ENCODE measurements at places on chromosomes 13 and 19. TPM values are rescaled to one million over a fixed set of nuclear protein-coding genes. Genes with fewer than 3 reads are reported as not detected.

DOCK6 gene
- total RNA-seq = 14.2 TPM

TSHZ3 gene
- 9.4 TPM for total RNA-seq

CCDC8 gene
- total RNA-seq = 61.2 TPM

SLC8A2 gene
- 4.8 TPM for total RNA-seq

ARGLU1 gene
- 89.8 TPM for total RNA-seq

IL11 gene
- total RNA-seq = 12.0 TPM

NXNL1 gene
- total RNA-seq = not detected

FFAR2 gene
- total RNA-seq = 0.72 TPM

PRRG2 gene
- total RNA-seq = not detected

NPAS1 gene
- not detected for total RNA-seq
